ENCODE measurements at places on chromosomes 2 and 18. TPM values are rescaled to one million over a fixed set of nuclear protein-coding genes. Genes with fewer than 3 reads are reported as not detected.
A peak's percentile ranks its signal among the peaks of the same experiment; 100 is the strongest.

Gene CFC1
- total RNA-seq, result 2.3 TPM

- no peak for DNase-seq
Measured at GRCh38 chr2:55860832-55861231, 62.8 kb downstream of the EFEMP1 start.

- no peak for DNase-seq
Measured at GRCh38 chr2:196314780-196315179, 143.4 kb upstream of the STK17B start.

DNA sequence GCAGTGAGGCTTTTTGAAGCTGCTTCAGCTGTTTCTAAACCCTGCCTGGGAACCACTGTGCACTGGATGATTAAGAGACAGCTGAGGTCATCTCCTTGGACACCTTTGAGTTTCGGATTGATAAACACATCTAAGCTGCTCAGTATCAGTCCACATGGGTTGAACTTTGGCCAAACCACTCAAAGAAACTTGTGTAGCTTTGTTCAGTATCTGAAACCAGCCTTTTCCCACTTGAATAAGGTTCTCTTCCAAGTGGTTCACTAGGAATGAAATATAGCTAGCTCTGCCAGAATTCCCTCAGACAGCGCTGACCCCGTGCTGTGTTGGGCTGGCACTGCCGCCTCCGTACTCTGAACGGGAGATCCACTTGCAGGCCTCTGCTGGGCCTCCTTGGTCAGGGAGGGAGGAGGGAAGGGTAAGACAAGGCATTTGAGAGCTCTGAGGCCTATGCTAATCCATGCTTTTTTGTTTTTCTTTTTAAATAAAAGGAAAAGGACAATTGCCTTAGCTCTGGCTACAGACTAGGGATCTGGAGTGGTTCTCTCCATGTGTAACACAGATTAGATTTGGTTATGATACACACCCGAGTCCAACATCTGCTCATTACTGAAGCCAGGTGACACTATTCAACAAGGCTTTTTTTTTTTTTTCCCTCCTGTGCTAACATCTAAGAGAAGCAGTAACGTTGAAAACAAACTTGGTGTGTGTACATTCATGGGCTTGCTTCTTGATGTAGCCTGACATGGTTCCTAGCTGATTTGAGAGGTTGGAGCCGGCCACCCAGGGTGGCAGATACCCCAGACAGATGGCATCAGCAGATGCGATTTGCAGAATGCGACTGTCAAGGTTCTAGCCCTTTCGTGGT is 67.7 kb downstream of the NCK2 start:
- DNase-seq, result peak; percentile 58

DNA sequence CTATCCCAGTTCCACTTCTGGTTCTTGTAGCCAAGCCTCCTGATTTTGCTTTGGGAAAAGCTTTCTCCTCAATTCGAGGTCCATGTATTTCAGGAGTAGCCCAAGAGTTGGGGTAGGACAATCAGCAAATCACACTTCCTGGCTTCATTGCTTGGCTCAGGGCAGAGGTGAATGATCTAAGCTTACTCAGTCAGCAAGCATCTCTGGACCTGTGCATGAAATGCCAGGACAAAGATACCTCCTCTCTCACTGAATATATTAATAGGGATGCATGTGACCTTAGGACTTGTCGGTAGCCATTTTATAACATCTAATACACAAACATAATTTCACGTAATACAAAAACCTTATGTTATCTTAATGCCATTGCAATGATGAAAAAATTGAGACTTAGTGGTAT is 373.1 kb downstream of the TGIF1 start:
- DNase-seq, result no peak

- no peak for DNase-seq
Measured at GRCh38 chr2:73984922-73985307, 205 bp downstream of the TET3 start.

Gene SULT1C4
- 0.63 TPM for total RNA-seq

Gene CD8B2
- total RNA-seq, result 0.25 TPM

DNA sequence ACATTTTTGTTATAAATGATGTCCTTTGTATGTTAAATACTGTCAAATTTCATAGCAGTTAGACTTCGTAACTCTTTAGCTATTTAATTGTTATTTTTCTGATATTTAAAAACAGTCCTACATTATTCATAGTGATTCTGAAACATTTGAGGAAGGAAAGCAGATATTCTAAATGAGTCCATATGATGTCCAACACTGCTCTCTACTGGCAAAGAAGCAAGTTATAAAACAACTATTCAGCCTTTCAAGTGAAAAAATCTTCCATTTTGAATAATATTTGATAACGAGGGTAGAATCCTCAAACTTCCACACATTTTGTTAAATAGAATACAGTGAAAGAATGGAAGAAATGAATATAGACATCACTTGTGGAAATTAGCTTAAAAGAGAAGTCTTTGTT is 220.8 kb downstream of the GULP1 start:
- DNase-seq, result no peak

Gene GDF7
- 0.62 TPM for total RNA-seq

- no peak for DNase-seq
Measured at GRCh38 chr2:140273958-140274357, 1493.8 kb upstream of the NXPH2 start.

GRCh38 chr18:50127516-50128210 is 67.3 kb downstream of the MYO5B start:
- DNase-seq, result no peak

DNA sequence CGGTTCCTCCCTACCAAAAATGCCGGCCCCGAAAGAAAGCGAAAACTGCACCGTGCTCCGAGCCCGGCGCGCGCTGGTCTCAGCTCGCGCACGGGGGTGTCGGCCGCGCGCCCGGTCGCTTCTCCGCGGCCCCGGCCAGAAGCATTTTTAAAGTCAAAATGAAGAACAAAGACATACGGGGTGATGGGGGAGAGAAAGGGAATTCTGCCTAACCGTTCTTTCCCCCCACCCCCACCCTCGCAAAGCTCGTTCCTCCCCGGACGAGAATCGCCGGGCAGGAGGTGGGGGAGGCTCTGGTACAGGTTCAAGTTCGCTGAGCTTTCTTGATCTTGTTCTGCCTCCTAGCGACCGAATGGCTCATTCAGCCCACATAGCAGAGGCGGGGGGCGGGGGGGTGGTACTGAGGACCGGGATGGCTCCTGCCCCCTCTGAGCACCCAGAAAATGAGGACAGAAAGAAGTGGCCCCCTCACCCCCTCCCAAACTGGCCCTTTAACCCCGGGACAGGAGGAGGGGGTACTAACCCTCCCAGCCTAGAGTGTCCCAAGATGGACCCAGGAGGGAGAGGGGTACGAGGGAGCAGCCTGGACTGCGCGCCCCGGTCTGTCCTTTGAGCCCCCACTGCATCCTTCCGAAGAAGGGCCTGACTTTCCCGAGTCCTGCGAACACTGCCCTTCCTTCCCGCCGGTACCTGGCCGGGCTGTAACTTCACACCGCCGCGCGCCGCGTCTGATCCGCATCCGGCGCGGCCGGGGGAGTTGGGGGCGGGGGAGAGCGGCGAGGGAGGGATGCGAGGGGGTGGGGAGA is 3.1 kb downstream of the BCL11A start:
- DNase-seq, result peak; percentile 87

Gene SIX3
- 0.47 TPM for total RNA-seq

GRCh38 chr18:44343570-44343969 is 337.1 kb upstream of the SETBP1 start:
- no peak for DNase-seq

DNA sequence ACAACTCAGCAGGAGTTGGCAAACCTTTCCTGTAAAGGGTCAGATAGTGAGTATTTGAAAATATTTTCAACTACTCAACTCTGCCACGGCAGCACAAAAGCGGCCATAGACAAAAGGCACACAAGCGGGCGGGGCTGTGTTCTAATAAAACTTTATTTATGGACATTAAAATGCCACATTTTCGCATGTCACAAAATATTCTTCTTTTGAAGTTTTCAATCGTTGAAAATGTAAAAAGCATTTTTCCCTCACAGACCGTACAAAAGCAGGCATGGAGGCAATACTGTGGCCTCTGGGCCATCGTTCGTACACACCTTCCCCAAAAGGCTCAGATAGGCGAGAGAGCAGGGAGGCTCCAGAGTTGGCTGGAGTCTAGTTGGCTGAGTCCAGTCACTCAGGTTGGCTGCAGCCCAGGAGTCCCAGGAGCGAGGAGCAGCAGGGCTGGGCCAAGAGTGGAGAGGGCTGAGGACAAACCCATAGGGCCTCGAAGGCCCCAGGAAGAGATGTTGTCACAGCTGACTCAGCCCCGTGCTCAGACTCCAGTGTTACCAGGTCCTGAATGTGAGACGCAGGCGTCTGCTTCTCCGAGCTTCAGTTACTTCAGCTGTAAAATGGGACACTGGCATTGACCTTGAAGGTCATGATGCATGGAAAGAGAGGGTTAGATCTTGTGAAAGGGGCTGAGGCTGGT is 42.5 kb downstream of the SDC1 start:
- peak; percentile 20 for DNase-seq

DNA sequence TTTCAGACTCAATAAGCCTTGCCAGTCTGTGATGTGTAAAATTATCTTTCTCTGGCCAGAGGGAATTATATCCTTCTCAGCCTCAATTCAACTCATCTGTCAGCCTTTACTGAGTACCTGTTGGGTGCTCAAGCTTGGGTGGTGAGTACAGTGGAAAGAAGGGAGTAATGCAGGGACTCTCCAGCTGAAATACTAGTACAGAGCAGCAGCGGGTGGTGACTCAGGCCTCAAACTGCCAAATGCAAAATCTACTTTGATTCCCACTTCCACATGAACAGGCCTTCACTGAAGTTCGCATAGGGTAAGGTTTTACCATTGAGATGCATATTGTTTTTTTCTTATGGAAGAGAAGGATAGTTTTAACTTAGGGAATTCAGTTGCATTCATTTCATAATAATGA is 326.8 kb downstream of the LRRTM1 start:
- DNase-seq, result no peak

- peak; percentile 58 for DNase-seq
Measured at GRCh38 chr18:8730080-8730827, 24.9 kb downstream of the MTCL1 start.

- DNase-seq, result no peak
Measured at GRCh38 chr2:147365622-147366021, 479.2 kb upstream of the ACVR2A start.

DNA sequence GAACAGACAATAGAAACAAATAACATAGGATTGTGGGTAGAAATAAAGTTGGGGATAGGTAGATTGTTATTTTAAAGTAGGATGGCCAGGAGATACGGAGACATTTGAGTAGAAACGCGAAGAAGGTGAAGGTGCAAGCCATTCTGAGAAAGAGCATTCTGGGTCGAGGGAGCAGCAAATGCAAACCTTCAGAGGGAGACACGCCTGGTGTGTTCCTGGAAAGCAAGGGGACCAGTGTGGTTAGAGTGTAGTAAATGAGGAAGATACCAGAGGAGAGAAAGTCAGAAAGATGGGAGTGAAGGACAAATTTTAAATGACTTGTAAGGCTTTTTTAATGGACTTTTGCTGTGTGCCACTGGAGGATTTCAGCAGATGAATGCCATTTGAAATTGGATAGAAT is 1.7 kb downstream of the CYP20A1 start:
- DNase-seq, result no peak

Gene SERPINB11
- total RNA-seq, result 2.0 TPM
